ENCODE measurements at places on chromosomes 6 and 20.

DNA sequence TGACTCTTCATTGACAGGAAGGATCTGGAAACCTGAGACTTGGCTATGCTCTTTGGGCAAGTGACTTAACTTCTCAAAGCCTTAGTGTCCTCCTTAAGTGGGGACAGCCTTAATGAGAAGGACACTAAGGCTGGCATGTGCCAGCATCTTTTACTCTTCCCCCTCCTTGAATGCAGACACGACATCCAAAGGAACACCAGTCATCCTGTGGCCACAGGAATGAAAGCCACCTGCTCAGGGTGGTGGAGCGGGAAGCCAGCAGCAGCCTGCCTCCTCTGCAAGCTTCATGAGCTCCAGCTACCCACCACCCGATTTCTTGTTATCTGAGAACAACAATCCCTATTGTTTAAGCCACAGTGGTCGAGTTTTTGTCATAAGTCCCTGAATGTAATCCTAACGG is 44.5 kb downstream of the TMEM14B start:
- no peak overlapping the region for H3K4me3 ChIP-seq
- H3K36me3 ChIP-seq = peaks cover 2% of the 10 kb centered on the region

GRCh38 chr6:82651845-82652335 is 288.3 kb downstream of the TPBG start:
- H3K4me1 ChIP-seq = no peaks in the 10 kb centered on the region
- H3K27me3 ChIP-seq = no peaks in the 10 kb centered on the region
- no peak overlapping the region for H3K4me3 ChIP-seq
- H3K36me3 ChIP-seq = no peaks in the 10 kb centered on the region

DNA sequence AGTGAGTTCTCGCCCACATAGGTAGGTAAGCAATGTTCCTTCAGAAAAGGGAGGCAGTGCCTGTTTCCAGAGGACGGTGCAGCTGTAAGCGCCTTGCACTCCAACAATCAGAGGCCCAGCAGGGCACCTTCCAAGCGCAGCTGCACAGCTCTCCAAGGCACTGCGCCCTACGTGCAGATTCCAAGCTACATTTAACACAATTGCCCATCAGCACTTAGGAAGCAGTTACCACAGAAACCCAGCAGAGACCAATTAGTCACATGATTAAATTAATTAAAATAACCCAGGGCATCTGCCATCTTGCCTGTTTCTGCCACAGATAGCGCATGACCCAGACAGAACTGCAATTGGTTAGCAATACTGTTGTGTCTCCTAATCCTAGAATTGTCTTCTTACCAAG is 65.5 kb downstream of the SOBP start:
- no peaks in the 10 kb centered on the region for H3K27me3 ChIP-seq
- no peaks in the 10 kb centered on the region for H3K36me3 ChIP-seq
- H3K4me3 ChIP-seq = no peak overlapping the region
- no peak for DNase-seq

GRCh38 chr20:59211208-59211765 is 47.7 kb downstream of the ZNF831 start:
- peaks cover 17% of the 10 kb centered on the region for H3K4me1 ChIP-seq
- H3K27ac ChIP-seq = no peak overlapping the region
- peaks cover 90% of the 10 kb centered on the region for H3K36me3 ChIP-seq
- no peaks in the 10 kb centered on the region for H3K27me3 ChIP-seq
- no peak for DNase-seq

DNA sequence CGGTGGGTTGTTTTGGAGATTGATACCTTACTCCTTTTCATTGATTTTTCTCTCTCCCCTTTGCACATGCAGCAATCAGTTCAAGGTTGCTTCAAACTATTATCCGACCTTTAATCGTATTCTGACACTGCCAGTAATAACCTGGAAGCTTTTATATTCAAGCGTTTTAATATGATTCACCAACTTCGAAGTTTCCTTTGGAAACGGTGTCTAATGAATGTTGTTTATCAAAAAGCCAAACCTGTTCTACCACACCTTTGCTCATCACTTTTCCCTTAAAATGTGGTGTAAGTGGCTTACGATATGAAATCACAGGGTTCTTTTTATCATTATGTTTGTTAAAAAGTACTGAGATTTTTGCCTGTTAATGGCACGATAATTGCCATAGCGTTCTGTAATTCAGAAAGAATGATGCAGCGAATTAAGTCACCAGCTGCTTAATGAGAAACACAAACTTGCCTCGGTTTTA is 660 bp downstream of the STXBP5 start:
- H3K27me3 ChIP-seq = no peaks in the 10 kb centered on the region
- no peak for DNase-seq
- H3K27ac ChIP-seq = peak overlapping the region; percentile 69
- H3K4me1 ChIP-seq = peaks cover 15% of the 10 kb centered on the region
- no peaks in the 10 kb centered on the region for H3K36me3 ChIP-seq
- H3K4me3 ChIP-seq = peak overlapping the region; percentile 91

GRCh38 chr6:46190889-46191288 is 20.1 kb upstream of the ENPP5 start:
- no peaks in the 10 kb centered on the region for H3K36me3 ChIP-seq
- no peak overlapping the region for H3K4me3 ChIP-seq
- DNase-seq = no peak
- no peak overlapping the region for H3K27ac ChIP-seq
- H3K4me1 ChIP-seq = no peaks in the 10 kb centered on the region
- H3K27me3 ChIP-seq = peaks cover 12% of the 10 kb centered on the region

DNA sequence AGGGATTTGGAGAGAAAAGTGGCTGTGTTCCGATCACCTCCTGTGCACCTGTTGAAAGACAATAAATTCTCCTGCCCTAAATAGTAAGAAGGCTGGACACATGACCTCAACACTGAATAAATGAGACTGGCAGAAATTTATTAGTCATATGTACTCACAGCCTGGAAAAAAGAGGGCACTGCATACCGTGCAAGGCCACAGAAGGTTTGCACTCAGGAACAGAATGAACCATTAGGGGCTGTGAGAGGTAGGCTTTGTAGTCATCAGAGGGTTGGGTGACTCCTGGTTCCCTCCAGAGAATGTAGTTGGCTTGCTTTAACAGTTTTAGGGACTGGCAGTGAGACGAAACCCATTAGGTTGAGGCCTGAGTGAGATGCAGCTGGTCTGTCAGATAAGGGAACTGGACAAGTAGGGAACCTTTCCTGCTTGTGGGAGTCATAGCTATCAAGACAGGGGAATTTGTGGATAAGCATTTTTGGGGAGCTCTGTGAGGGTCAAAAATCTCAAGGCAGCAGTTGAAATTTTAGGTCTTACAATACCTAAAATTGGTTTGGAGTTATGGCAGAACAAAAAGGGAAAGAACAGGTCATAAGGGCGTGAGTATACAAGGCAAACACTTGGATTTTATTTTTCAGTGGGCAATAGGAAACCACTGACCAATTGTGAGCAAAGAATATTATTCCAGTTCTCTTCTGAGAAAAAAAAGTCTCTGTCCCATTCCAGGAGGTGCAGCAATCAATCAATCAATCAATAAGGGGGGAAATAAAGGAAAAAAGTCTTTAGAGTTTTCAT is 67.9 kb upstream of the BTN3A2 start:
- H3K27me3 ChIP-seq = no peaks in the 10 kb centered on the region
- H3K36me3 ChIP-seq = no peaks in the 10 kb centered on the region
- no peak overlapping the region for H3K27ac ChIP-seq
- peaks cover 4% of the 10 kb centered on the region for H3K4me1 ChIP-seq
